Articular chondrocyte of knee joint (primary cell): ENCODE measurements at places on chromosomes 13 and 19. TPM values are rescaled to one million over a fixed set of nuclear protein-coding genes. Genes with fewer than 3 reads are reported as not detected.

The PCDH8 gene
- total RNA-seq: not detected in 2 replicates

The ZNF540 gene
- total RNA-seq: 1.2 and 1.4 TPM in 2 replicates

The IRGC gene
- not detected in 2 replicates for total RNA-seq

The CCDC70 gene
- total RNA-seq: not detected in 2 replicates

The NANOS3 gene
- total RNA-seq: not detected in 2 replicates

The SERPINE3 gene
- total RNA-seq: 0.13 TPM in 1 of 2 replicates, not detected in the other

The RINL gene
- total RNA-seq: 3.6 and 3.9 TPM in 2 replicates

The UBE2M gene
- 37.7 and 46.0 TPM in 2 replicates for total RNA-seq

The ZNF101 gene
- 9.6 and 10.1 TPM in 2 replicates for total RNA-seq

The DENND1C gene
- not detected in 2 replicates for total RNA-seq

The SYT3 gene
- total RNA-seq: not detected in 2 replicates
